ENCODE measurements at places on chromosomes 5 and 9.

DNA sequence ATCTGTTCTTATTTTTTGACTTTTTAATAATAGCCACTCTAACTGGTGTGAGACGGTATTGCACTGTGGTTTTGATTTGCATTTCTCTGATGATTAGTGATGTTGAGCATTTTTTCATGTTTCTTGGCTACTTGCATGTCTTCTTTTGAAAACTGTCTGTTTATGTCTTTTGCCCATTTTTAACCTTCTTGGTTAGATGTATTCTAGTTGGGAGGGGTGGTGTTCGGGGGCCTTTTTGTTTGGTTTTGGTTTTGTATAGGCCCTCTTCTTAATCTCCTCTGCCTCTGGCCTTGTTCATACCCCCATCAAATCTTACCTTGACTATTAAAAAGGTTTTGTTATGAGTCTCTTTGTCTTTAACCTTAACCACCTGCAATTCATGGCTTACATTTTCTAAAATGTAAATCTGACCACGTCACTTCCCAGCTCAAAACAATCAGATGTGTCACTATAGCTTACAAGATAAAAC lies 107.8 kb upstream of the NR4A3 start:
- DNase-seq: no peak

DNA sequence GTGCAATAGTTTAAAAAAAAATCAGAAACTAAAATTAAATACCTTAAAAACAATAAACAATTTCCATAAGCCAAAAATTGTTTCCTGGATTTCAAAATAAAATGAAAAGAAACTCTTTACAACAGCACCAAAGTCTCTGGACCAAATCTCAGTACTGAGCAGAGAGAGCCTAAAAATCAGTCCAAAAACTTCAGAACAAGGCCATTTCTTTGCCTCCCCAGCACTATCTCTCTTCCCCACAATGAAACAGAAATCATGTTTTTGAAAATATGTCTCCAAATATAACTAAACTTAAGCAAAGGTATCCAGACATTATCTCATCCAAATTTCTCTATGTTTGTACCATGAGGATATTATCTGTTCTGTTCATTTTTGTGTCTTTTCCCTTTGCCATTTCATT lies 1.0 kb downstream of the FREM1 start:
- no peak for DNase-seq

GRCh38 chr9:133368249-133368881 lies 7.5 kb downstream of the SURF4 start:
- no peak for DNase-seq

DNA sequence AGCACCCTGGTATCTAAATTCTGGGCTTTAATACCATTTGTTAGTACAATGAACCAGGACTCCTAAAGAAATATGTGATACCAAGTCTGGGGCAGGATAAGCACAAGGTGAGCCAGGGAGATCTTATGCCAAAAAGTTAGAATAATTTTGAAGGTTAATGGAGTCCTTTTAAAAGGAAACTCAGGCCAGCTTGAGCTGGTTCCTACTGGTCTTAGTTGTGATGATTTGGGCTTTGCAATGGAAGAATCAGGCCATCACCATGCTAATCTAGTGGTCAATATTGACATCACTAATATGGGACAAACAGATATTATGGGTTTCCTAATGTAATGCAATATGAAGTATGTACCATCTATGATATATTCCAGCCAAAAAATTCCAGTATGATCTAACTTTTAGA lies 7.5 kb upstream of the SPATA9 start:
- DNase-seq: no peak

- DNase-seq: peak; percentile 57
Measured at GRCh38 chr9:126523611-126524111, 90.1 kb upstream of the LMX1B start.

DNA sequence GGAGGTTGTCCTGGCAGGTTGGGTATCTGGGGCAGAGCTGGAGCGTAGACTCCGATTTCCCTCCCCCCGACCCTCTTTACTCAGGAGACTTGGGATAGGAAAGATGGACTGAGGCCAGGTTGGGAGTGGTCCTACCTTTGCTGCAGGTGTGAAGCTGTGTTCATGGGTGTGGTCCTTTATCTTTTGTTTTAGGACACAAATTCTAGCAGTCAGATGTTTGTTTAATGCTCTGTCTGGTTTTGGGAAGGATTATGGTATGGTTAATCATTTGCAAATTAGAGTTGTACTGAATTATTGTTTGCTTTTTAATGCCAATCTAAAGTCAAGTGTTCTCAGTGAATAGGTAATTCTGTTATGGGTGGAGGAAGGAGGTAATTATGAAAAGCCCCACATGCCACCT lies 14.1 kb upstream of the FAM120AOS start:
- DNase-seq: no peak

- DNase-seq: no peak
Measured at GRCh38 chr5:138946831-138947560, 71.9 kb upstream of the LRRTM2 start.

DNA sequence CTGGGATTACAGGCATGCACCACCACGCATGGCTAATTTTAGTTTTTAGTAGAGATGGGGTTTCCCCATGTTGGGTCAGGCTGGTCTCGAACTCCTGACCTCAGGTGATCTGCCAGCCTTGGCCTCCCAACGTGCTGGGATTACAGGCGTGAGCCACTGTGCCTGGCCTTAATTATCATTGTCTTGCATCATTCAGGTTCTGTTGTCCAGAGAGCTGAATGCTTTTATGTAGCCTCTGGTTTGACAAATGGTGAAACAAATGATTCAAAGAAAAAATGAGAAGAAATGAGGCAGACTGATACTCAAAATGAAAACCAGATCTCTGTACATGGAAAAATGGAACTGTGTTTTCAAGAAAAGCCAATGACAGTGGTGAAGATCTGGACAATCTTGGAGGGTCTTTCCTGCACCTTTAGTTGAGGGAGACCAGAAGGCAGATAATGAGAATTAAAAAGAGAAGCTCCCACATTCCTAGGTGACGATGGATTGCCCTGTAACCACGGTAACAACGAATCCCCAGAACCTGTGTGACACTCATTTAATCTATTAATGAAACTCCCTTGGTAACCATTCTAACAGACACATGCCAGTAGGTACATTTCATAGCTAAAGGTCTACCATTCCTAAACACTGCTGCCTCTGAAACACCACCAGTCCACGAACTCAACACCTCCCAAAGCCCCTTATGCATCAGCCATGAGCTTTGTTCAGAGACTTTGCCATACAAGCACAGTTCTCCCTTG lies 1.6 kb downstream of the TEX48 start:
- DNase-seq: no peak

DNA sequence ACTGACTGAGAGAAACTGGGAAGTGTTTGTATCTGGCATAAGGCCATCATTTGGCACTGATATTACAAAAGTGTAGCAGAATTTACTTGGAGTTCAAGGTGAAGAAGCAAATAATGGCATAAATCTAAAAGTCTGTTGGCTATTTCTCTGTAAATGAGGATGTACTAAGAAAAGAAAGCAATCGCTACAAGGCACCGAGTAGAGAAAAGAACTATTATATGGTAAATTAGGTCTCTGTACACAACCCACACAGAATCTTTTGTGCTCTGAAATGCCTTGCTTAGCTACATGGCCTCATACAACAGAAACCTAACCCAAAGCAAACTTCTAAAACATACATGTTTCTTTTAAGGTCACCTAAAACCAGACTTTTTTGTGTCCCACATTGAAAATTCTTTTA lies 290.1 kb upstream of the WWC1 start:
- no peak for DNase-seq

DNA sequence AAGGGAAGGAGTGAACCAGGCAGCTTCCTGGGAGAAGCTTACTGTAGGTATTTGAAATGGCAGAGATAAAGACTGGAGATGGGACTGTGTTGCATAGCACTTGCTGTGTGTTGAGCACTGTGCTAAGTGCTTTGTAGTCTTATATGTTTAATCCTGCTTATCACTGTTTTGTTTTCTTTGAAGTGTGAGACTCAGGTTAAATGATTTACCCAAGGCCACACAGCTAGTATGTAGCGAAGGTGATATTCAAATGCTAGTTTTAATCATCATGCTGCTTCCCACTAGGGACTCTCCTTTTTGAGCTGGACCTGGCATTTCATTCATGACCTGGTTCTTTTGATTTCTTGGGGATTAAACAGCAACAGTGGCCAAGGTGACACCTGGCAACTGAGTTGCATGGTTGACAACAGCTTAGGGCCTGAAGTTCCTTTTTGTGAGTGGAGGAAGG lies 35.3 kb upstream of the SPRY4 start:
- no peak for DNase-seq

DNA sequence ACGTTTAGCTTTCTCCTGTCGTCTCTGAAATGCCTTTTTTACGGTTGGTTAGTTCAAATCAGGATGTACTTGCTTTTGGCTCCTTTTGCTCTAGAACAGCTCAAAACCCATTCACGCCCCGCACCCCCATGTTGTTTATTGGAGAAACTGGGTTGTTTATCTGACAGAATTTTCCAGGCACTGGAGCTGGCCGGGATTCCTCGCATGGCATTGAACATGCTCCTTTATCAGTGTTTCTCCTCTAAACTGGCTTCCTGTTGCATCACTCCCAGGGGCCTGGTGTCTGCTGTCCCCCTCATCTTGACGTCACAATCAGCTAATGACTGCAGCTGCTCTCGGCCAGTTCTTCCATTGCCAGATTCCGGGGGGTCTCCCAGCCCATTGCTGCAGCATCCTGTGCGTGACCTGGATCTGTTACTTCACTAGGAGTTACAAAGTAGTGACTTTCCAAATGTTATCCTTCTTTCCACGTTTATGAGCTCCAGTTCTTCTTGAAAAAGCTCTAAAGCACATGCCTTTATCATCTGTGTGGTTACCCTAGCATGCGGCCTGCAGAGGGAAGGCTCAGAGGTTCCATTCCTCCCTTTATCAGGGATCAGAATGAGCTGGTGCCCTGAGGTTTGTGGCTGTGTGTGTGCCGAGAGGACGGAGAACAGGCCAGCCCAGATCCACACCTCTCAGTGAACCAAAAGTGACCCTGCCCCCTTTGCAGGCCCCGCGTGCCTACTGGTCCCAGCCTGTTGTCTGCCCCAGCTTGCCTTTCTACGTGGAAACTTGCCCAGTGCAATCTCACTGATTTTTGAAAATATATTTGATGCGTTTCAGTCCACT lies 27.5 kb downstream of the FAM163B start:
- DNase-seq: no peak

- DNase-seq: no peak
Measured at GRCh38 chr9:84254972-84255371, 85.6 kb downstream of the SLC28A3 start.

- no peak for DNase-seq
Measured at GRCh38 chr5:142740474-142741242, 29.5 kb upstream of the ARHGAP26 start.

DNA sequence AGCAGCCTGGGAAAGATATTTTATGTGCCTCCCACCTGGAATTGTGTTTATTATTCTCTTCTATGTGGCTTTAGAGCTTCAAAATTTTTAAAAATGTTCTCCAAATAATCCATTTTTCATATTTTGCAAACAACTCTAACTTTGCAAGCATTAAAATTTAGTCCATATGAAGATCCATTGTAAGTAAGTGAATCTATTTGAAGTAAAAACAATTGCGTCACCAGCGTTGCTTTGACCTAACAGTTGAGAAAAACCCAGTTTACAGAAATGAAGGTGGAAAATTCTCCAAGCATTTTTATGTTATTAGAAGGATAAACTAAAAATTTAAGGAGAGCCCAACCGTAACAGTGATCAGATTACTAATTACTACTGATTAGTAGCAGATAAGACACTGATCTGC lies 38.9 kb upstream of the TLX3 start:
- no peak for DNase-seq

- peak; percentile 74 for DNase-seq
Measured at GRCh38 chr5:151078490-151079262, 2.2 kb downstream of the TNIP1 start.

Data from CD4-positive, alpha-beta T cell treated with Interleukin-17A for 1 hour (primary cell).